ENCODE measurements at places on chromosomes 4 and X.

DNA sequence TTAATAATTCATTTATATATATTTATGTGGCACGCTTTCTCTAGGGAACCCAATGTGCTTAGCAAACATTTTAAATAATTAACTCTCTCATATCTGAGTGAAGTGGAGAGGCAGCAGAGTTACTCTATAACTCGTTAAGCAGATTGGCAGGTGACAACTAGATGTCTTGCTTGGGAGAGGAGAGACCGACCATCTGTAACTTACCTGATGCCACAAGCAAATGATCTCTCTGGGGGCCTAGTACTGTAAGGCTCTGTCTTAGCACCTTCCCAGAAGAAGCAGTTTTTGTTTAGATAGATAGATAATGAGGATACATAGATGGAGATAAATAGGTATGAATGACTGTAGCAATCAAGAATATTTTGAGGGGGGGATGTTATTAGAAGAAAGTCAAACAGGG, 11.9 kb upstream of the SEL1L3 start:
- DNase-seq: no peak

DNA sequence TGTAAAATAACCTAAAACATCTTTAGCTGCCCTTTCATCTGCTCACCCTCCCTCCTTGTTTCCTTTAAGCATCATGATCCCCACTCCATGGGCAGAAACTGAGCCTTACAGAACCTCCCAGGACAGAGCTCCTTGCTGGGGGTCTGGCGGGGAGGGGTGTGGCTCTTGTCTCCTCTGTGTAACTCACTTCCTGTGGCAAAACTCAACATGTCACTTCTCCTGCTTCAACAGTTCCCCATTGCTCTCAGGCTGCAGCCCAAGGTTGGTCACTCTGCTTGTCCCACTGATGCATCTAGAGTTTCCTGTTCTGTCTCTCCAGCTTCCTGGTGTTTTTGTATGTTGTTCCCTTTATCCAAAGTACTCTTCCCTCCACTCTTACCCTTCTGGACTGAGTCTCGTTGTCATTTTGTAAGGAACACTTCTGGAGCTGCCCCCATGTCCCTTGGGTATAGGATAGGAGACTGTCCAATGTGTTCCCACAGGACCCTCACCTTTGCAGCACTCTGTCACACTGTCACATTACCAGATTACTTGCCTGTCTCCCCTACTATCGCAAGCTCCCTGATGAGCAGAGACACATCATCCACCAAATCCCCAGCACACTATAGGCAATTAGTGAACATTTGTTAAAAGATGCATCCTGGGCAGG, 19.6 kb downstream of the TMEM31 start:
- DNase-seq: peak; percentile 14

DNA sequence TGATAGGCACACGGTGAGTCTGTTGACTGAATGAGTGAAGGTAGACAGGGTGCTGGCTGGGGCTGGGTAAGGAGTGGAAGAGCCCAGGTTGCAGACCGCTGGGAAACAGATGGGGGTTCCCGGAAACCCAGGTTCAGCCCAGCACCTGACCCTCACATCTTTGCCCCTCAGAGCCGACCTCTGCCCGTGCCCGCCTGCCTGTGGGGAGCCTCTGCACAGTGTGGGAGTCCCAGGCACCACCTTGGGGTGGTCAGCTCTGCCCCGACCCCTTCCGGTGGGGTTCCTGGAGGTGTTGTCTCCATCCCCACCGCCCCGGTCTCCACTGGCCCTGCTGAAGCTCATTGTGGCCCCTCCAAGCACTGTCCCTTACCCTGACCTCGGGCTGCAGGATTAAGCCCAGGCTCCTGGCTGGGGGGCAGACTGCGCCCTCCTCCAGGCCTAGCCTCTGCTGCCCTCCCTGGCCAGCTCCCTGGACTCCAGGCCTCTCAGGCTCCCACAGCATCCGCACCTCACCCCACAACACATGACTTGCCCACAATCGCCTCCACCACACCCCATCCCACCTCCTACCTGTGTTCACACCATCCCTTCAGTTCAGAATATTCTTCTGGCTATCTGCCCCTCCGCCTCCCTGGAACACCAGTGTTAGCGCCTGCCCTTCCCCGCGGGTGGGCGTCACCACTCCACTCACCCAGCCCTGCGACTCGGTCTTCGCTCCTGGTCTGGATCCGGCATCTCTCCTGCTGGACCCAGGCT, 21.4 kb downstream of the HMX1 start:
- no peak for DNase-seq

DNA sequence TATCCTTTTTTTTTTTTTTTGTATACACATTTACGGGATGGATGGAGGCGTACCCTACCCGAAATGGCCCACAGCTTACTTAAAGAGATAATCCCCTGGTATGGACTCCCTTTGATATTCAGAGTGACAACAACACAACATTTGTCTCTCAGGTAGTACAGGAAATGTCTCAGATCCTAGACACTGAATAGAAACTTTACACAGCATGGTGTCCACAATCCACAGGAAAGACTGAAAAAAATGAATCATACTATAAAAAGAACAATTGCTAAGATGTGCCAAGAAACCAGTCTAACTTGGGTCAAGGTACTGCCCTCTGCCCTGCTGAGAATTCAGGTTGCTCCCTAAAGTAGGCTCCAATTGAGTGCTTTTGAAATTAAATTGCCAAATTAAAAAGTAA, 100.8 kb upstream of the LANCL3 start:
- no peak for DNase-seq

DNA sequence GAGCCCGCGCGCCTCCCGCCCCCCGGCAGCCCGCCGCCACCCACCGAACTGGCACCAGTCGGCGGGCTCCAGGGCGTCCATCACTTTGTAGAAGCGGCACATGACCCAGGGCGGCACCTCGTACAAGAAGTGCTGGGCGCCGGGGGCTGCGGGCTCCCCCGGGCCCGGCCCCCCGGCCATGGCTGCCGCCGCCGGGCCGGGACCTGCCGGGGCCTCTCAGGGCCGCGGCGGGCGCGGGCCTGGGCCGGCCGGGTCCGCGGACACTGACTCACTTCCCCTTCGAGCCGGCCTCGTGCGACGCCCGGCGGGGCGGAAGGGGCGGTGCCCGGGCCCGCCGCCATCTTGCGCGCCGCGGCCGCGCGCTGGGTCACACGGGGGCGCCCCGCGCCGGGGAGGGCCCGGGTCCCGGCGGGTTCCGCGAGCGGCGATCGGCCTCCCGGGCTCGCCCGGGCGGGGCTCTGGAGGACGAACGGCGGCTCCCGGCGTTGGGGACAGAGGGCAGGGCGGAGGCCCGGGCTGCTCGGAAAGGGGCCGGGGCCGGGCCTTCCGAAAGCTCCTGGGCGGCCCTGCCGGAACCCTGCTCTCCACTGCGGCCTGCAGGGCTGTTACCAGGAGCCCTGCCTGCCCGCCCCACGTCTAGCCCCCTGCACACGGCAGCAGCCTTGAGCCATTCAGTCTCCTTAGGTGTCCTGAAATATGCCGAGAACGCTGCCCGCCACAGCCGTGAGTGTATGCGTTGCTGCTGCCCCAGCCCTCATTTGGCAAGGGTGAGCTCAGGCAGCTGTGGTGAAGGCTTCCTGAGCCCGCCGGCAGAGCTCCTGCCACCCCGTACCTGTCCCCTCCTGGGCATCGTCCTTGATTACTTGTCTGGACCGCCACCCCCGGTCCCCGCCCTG, at the start of gene IRAK1:
Gene IRAK1, minus strand, starts transcription at position 270 of the 896 bp plus-strand sequence. Its CDS starts 90 bp downstream, at position 180.
- peak; percentile 52 for DNase-seq

DNA sequence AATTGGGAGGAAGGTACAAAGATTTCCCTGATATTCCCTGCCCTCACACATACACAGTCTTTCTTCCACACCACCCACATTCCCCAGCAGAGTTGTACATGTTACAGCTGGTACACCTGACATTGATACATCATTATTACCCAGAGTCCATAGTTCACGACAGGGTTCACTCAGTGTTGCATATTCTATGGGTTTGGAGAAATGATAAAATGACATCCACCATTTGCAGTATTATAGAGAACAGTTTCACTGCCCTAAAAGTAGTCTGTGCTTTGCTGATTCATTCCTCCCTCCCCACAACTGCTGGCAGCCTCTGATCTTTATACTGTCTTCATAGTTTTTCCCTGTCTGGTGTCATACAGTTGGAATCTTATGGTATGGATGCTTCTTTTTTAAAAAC, 15.0 kb downstream of the AGA start:
- peak; percentile 31 for DNase-seq

DNA sequence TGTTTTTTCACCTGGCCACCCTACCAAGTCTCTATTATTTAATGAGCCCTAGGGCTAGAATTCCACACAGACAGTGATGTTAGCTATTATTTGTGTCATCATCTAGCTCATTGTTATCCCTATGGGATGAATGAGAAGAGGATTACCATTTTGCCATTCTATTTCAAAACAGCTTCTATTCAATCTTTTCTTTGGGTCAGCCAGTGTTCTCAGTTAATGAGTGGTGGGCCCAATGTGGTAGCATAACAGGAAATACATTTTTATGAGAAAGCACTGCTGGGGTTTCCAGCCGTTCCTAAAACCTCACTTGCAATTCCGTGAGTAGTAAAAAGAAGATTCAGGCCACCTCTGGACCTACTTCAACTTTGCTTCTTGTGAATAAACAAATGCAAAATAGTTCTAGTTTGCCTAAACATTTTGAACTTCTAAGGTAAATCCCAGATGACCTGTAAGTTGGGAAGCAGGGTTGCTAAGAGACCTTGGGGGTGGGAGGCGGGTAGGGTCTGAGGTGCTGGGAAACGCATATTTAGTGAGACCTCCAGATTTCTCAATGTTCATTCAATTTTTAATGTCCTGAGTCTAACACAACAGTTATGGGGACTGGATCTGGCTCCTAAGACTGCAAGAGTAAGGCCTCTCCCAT, 24.8 kb upstream of the CYP2U1 start:
- DNase-seq: no peak

DNA sequence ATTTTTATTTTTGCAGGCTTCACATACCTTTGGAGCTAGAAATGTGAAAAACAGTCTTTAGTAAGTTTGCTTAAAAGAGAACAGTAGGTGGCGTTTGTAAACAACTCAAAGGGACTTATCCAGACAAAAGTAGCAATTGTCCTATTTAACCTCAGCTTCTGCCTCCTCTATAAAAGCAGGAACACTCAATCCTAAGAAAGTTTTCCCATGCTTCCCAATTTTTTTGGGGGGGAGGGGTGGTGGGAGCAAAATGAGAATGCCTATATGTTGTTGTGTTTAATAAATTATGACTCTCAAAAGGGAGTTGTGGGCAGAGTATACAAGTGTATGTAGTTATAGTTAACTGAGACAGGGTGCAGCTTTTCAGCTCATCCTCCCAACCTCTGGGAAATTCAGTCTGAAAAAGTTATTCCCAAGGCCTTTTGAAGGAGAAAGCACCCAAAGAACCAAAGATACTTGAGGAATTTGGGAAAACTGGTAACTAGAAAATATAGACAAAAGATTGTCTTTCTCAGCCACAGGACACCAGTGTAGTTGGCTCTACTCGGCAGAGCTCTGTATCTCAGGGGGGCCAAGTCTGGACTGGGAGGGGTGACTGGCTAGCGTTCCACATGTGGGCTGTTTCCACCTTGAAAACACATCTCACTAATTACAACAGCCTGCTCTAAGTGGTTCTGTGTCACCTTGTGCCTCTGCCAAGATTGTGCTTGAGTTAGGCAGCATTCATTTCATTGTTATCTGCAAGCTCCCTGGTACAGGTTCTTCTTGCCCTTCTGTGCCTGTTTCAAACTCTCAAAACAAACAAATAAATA, 2.8 kb downstream of the SFRP2 start:
- peak; percentile 70 for DNase-seq

All from fibroblast of mammary gland (primary cell).